ENCODE measurements at places on chromosomes 6 and 20. TPM values are rescaled to one million over a fixed set of nuclear protein-coding genes. Genes with fewer than 3 reads are reported as not detected.

LY6G5C gene
- total RNA-seq: not detected

GRCh38 chr6:32254761-32255198, 30.9 kb upstream of the NOTCH4 start:
- DNase-seq: no peak

- DNase-seq: no peak
Measured at GRCh38 chr6:170178561-170179477, 112.1 kb downstream of the DLL1 start.

DAAM2 gene
- 1.3 TPM for total RNA-seq

DNA sequence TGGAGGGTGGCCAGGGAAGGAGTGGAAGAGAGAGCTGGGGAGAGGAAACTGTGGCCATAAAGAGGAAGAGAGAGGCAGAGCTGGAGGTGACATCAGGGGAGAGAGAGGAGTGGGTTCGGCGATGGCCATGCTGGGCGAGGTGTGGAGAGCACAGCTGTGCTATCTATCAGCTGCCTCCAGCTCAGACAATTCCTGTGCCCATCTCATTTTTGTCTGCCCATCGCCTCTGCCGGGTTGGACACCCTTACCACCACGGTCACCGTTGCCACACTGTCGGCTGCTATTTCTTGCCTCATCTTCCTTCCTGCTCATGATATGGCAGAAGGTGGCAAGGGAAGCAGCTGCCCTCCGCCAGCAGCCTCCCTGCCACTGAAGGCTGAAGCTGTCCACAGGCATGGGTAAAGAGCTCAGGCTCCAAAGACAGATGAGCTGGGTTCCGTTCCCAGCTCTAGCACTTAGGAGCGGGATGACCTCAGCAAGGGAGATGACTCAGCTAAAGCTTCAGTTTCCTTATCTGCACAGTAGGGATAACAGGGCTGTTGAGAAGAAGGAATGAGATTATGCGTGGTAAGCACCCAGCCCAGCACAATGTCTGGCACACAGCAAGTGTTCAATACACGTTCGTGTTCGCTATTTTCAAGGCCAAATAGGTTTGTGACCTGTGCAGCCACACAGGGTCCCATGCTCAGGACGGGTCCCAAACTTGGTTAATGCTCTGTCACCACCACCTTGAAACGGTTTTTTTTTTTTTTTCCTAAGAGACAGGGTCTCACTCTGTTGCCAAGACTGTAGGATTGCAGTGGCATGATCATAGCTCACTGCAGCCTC, 21.9 kb upstream of the TAF8 start:
- no peak for DNase-seq

DACT2 gene
- 0.84 TPM for total RNA-seq

DNA sequence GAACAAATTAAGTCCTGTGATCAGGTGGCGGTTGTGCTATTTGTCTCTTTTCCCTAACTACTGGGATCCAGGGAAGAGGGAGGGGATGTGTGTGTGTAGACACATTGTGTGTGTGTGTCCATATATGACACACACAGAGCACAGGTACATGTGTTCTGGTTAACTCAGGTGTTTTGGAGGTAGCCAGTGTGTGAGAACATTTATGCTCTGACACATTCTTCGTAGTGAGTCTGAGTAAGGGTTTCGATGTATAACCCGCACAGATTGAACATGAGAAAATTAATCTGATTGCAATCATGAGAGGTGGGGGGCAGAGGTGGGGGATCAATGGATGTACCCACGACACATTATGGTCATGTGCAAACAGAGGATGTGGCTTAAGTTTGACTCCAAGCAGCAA, 12.6 kb downstream of the ZC3H12D start:
- no peak for DNase-seq

TRIM15 gene
- total RNA-seq: not detected

DNA sequence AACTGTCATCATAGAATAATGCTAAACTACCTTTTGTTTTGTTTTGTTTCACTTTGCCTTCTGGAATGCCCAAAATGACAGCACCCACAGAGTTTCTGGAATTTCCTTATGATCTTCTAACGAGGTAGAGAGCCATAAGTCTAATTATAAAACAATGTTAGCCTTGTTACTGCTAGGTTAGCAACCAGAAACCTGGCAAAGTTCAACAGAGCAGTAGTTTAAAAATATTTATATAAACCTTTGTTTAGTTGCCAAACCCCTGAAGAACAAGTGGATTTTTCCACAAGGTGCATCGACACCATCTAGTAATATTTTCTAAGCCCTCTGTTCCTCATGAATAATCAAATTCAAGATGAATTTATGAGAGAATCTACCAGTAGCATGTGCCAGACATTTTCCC, 27.6 kb upstream of the IPCEF1 start:
- no peak for DNase-seq

PACSIN1 gene
- 0.04 TPM for total RNA-seq

DNA sequence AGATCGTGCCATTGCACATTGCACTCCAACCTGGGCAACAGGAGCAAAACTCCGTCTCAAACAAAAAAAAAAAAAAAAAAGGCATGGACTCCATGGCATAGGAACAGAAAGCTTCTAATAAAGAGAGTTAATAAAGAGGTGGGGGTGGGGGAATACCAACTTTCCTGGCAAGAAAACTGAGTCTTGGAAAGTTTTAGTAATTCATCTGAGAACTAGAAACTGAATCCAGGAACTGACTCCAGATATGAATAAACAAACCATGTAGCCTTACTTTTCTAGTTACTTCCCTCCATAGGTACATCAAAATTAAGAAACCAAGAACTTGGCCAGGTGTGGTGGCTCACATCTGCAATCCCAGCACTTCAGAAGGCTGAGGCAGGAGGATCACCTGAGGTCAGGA, 38.5 kb downstream of the PTPRT start:
- no peak for DNase-seq

GRCh38 chr20:45115386-45115774, 406 bp upstream of the WFDC5 start:
- DNase-seq: no peak

DNA sequence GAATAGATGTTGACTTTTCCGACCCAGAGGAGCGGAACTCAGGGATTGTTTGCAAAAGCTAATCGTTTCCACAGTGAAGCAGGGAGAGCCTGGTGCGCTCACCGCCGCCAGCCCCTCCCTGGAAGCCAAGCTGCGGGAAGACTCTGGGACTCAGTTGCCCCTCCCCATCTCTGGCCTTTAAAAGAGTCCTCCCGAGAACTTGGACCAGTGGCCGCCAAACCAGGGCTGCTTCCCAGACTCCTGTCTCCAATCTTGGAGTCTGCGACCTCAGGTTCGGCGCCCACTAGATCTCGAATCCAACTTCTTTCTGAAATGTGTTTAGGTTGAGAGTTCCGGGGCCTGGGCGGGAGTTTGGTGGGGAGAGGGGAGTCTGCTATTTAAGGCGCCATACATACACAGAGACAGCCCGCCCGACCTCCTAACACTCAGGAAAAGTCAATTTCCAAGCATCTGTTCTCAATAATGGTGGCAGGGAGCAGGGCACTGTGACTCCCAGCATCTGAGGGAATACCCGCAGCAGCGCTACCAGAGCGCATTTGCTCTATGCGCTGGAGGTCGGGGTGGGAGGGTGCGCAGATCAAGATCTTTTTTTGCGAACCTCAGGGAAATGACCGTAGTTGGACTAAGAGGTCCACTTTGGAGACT, 800 bp upstream of the GRIK2 start:
- DNase-seq: no peak

GRCh38 chr6:33602180-33602579, 18.9 kb upstream of the ITPR3 start:
- DNase-seq: no peak

- no peak for DNase-seq
Measured at GRCh38 chr20:44664131-44664530, 12.6 kb upstream of the ADA start.

COL9A1 gene
- not detected for total RNA-seq

DNA sequence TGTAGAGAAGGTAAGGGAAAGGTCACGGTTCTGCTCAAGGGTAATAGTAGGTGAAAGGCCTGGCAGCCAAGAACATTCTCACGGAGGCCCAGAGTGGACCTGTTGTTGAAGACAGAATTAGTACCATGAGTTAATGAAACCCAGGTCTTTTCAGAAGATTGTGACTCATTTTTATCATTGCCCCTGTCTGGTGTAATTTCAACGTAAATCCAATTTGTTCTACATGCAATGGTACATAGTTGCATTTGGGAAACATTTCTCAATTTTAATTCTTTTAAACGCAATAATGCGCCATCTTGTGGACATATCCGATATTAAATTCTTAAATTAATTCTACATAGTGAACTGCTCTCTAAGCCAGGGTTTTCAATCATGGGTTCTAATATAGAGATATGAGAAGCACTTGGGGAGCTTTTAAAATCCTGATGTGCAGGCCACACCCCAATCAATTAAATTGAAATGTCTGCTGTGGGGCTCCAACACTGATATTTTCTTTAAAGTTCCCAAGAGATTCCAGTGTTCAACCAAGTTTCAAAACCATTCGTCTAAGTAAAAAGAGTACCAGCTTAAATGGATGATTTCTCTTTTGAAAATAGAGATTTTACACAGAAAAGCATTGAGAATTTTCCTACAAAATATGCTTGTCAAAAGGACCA, 257.4 kb downstream of the PLCB1 start:
- no peak for DNase-seq

GRCh38 chr20:19633985-19634384, 124.1 kb upstream of the RIN2 start:
- DNase-seq: no peak
